ENCODE measurements at places on chromosomes 1 and 21. TPM values are rescaled to one million over a fixed set of nuclear protein-coding genes. Genes with fewer than 3 reads are reported as not detected.

The AIM2 gene
- total RNA-seq = 9.0 TPM

The ACTN2 gene
- total RNA-seq = 2.0 TPM

The FCRL6 gene
- total RNA-seq = not detected

The ST6GALNAC3 gene
- 3.4 TPM for total RNA-seq

The RAB42 gene
- 0.27 TPM for total RNA-seq

The C1orf94 gene
- 0.08 TPM for total RNA-seq

The IL20 gene
- total RNA-seq = not detected

The UTS2 gene
- total RNA-seq = not detected

The AQP10 gene
- total RNA-seq = not detected

All from A375 (cell line).